ENCODE measurements at places on chromosomes 13 and 19.

GRCh38 chr19:725461-726089 is 16.8 kb downstream of the PALM start:
- DNase-seq, result no peak

- no peak for DNase-seq
Observed at GRCh38 chr19:19470579-19470978, 44.8 kb downstream of the TSSK6 start.

DNA sequence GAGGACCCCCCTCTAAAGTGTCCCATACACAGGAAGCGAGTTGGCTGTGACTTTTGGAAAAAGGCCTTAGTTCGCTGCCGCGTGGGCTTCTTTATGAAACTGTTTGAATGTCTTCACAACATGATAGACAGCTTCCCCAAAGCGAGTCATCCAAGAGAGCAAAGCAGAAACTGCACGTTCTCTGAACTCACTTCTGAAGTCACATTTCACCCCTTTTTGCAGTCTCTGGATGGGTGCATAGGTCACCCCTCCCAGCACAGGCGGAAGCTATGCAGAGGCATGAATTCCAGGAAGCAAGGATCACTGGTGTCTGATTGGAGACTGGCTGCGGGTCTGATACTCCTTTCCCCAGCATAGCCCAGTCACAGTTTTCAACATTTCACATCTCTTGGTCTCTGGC is 10.6 kb downstream of the GPI start:
- no peak for DNase-seq

DNA sequence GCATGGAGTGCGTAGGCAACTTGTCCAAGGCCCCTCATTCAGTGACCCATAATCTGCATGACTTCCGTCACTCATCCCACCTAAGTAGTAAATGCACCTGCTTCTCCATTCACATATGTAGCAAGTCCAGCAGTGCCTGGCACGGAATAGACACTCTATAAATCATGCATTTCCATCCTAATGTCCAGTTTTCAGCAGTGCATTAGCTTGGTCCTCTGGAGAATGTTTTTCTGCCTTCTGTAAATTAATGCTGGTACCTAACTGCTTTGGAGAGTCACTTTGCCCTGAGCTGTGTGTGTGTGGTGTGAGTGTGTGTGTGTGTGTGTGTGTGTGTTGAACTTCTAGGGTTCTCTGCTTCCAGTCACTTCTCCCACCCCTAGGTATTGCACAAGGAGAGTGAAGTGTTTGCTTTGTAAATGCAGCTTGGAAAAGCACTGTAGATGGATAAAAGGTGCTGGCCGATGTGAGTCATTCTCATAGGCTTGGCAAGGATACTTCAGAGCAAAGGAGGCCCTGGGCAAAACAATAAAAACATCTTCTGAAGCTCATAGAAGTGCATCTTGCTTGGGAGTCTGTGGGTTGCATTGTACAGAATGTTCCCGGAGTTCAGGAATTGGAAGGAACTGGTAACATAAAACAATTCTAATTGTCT is 181.8 kb downstream of the KATNAL1 start:
- peak; percentile 59 for DNase-seq

GRCh38 chr19:21147540-21147939 is 5.7 kb downstream of the ZNF431 start:
- no peak for DNase-seq

GRCh38 chr19:49128545-49129237 is 9.3 kb downstream of the PPFIA3 start:
- DNase-seq, result no peak

GRCh38 chr19:34661357-34661756 is 15.6 kb downstream of the SCGB2B2 start:
- no peak for DNase-seq

DNA sequence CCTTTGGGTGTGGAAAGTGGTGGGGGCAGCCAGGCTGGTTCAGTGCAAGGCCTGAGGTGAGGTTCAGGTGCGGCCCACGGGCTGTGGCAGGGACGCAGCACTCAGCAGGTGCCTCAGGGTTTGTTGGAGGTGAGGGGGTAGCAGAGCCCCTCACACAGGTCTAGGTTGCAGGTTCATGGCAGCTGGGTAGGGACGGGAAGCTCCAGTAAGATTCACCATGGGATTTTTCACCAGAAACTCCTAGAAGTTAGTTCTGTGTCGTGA is 14.0 kb downstream of the MCF2L start:
- DNase-seq, result no peak

DNA sequence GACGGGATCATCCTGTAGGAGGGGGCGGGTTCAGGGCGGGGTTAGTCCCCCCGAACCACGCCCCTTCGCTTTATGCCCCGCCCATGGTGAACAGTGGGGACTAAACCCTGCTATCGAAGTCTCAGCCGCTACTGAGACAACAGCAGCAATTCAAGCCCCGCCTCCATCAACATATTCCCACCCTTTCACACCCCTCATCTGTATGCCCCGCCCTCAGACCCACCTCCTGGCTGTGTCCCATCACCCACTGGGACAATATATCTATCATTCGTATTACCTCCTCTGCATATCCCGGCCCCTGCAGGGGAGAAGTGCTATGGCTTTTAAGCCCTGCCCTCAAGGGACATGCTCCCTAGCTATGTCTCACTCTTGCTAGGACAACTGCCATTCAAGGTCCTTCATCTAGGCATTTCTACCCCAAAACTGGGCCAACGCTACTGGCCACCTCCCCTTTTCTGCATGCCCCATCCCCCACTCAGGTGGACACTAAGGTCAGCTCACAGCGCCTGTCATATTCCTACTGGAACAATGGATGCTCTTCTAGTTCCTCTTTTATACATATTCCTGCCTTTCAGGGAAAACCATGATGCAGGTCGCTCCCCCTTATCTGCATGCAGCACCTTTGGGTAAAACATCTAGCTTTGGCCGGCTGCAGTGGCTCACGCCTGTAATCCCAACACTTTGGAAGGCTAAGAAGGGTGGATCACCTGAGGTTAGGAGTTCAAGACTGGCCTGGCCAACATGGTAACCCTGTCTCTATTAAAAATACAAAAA is 11.9 kb downstream of the LRFN1 start:
- no peak for DNase-seq

GRCh38 chr13:80881495-80881894 is 540.6 kb upstream of the SPRY2 start:
- DNase-seq, result no peak

DNA sequence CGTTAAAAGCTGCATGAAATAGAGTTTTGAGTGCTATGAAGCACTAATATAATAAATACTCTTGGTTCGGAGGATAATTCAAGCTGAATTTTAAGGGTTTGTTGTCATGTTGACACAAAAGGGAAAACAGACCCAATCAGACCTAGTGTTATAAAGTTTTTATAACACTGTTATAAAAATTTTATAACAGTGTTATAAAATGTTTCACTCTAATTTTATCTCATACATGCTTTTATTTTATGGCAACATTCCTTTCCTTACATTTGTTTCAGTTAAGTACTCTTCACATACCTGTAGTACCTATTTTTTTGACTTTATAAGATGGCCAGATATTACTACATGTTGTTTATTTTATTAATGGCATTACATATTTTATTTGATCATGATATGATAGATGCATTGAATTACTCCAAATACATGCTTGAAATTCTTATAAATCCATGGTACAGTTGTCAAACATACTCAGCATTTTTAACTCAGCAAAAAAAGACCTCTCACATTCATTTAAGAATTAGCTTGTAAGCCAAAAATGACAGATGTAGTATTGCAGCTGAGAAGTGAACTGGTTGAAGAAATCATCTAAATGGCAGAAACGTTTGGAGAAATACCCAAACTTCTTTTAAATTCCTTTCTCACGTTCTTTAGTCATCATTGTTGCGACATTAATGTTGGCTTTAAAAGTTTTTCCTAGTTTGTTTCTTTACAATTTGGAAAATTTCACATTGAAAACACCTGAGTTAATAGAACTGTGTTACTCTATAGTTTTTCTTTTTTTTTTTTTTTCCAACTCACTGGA is 104.5 kb downstream of the PIBF1 start:
- DNase-seq, result no peak

- no peak for DNase-seq
Observed at GRCh38 chr19:47072323-47072722, 23.9 kb upstream of the TMEM160 start.

DNA sequence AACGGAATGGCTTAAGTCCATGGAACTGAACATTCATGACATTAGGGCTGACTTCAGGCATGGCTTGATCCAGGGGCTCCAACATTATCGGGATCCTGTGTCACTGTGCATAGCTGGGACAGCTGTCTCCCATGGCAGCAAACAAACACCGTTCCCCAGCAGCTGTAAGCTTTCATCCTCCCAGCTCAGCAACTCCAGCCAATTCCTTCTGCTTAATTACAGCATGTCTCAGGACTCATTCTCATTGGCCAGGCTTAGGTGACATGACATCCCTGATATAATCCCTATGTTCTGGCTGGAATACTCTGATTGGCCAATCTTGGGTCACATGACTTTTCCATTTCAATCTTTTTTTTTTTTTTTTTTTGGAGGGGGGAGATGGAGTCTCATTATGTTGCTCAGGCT is 10.9 kb upstream of the TLE5 start:
- peak; percentile 36 for DNase-seq

DNA sequence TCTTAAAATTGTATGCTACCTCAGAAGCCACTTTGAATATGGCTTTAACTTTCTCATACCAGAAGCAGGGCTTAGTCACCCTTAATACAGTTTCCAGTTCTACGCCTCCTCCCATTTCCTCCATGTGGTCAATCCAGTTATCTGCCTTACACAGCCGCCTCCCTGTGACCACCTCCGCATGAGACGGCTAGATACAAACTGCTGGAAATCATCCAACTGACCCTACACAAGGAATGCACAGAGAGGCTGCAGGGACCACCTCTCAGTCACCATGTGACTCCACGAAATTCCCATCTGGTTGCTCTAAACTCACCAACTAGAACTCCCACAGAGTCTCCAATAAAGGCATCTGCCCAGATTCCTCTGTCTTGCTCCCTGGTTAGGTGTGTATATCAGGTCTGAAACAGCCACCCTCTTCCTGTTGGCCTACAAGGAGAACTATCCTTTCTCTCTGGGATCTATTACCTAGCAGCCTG is 6.8 kb downstream of the ZNF564 start:
- DNase-seq, result no peak
